ENCODE measurements at places on chromosomes 2 and 18.

- no peak for DNase-seq
Observed at GRCh38 chr2:63827749-63828148, 13.9 kb upstream of the UGP2 start.

DNA sequence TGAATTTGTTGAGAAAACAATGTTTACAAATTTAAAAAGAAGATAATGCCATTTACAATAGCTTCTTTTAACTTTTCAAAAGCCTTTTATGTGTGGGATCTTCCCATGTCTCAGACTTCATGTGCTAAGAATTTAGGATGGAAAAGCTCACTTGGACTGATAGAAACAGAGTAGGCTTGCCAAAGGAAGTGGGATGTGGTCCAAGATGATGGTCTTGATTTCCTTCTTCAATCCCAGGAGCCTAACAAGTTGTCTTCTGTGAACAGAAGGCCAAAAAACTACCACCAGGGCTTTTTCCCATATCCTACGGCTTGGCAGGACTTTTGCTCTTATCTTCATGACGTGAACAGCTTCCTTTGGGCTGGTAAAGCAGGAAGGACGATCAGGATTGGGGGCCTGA, 9.5 kb downstream of the CXCR4 start:
- no peak for DNase-seq

DNA sequence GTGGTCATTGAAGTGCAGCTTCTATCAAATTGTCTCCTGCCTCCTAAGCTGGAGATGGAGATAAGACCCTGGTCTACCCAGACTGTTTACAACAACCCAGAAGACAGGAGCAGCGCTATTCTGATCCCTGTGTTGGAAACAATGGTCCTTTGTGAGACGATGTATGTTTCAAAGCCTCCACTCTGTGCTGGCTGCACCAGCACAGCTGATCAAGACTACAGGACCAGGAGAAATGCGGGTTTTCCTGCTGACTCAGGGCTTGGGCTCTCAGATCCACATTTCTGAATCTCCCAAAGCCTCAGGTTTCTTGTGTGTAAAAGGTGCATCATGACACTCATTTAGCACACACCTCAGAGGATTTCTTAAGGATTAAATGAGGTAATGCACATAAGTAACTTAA, 92.0 kb downstream of the POU3F3 start:
- no peak for DNase-seq

GRCh38 chr2:180692322-180692721, 288.1 kb upstream of the UBE2E3 start:
- DNase-seq = no peak

DNA sequence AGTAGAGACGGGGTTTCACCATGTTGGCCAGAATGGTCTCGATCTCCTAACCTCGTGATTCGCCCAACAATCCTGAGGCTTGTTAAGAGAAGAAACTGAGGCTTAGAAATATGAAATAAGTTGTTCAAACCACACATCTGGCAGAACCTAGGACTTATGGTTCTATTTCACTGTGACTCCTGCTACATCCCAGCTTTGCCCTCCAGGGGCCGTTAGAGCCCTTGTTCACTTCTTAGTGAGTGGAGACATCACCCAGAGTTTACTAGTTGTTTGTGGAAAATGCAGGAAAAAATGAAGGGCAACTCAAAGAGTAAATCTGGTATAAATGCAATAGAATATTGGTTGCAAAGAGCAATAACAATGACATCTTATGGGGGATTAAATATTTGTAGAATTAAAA, 43.9 kb downstream of the MARCHF4 start:
- DNase-seq = no peak

DNA sequence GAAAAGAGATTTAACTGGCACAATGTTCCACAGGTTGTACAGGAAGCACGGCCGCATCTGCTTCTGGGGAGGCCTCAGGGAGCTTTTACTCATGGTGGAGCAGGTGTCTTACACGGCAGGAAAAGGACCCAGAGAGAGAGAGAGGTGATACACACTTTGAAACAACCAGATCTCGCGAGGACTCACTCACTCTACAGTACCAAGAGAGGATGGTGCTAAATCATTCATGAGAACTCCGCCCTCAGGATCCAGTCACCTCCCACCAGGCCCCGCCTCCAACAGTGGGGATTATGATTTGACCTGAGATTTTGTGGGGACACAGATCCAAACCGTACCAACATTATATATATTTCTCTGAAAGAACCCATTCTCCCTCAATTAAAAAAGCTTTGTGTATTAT, 79.7 kb upstream of the DOCK10 start:
- DNase-seq = peak; percentile 27

DNA sequence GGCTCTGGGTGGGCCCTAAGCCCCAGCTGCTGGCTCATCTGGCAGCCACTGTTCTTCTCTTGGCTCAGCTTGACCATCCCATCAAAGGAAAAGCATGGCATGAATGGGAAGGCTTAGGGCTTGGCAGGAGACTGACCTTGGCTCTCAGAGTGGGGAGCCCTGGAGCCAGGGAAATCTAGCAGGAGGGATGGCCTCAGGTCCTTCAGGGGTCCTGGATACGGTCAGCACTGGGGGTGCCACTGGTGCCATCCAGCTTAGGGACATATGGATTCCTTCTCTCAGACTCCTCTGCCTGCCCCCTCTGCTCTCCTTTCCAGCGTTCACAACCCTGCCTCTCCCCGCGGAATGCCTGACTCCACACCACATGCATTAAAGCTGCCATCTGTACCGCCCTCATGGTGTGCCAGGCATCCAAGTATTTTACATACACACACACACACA, 165.5 kb upstream of the HAAO start:
- no peak for DNase-seq

DNA sequence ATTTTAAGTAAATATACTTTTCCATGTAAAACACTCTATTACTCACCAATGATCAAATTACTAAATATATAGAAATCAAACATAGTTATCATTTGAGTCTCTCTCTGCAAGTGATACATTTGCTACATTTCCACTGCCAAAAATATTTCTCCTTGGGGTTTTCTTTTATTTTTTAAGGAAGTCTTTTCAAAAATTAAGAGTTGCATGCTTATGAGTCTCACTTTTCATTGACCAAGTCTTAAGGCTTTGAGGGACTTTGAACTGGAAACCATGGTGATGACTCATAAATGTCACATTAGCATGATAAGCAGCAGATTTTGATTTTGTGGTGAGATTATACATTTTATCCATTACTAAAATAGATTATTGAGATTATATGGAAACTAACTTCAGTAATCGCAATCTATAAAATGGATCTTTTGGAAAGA, 152.9 kb downstream of the FAM124B start:
- no peak for DNase-seq

DNA sequence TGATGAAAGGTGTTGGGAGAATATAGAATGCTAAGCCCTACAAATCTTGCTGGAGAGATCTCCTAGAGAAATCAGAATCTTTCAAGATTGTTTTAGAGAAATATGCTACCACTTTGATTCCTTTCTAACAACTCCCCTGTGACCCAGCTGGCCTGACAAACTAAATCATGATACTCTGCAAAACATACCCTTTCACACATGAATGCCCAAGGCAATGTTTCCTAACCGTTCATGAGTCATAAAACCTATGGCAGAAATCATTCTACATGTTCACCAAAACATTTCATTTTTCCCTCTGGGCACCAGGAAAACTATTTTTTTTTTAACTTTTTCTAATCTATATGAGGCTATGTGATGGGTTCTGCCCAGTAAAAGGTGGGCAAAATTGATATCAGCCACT, 77.8 kb upstream of the SETBP1 start:
- no peak for DNase-seq

DNA sequence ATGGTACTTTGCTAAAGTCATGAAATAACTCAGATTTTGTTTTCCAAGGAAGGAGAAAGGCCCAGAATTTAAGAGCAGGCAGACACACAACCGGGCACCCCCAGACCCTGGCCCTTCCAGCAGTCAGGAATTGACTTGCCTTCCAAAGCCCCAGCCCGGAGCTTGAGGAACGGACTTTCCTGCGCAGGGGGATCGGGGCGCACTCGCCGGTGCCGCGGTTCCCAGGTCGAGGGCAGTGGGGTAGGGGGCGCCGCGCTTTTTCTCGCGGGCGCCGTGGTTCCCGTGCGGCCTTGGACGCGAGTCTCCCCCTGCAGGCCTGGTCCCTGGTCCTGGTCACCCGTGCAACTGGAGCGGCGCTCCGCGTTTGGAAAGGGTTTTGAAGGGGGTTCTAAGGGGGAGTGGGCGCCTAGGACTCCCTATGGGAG, 1.2 kb downstream of the ZNF236 start:
- DNase-seq = peak; percentile 43

GRCh38 chr2:29010946-29011345, 29.8 kb downstream of the TOGARAM2 start:
- peak; percentile 54 for DNase-seq

- no peak for DNase-seq
Observed at GRCh38 chr2:229470781-229471180, 199.7 kb upstream of the PID1 start.

DNA sequence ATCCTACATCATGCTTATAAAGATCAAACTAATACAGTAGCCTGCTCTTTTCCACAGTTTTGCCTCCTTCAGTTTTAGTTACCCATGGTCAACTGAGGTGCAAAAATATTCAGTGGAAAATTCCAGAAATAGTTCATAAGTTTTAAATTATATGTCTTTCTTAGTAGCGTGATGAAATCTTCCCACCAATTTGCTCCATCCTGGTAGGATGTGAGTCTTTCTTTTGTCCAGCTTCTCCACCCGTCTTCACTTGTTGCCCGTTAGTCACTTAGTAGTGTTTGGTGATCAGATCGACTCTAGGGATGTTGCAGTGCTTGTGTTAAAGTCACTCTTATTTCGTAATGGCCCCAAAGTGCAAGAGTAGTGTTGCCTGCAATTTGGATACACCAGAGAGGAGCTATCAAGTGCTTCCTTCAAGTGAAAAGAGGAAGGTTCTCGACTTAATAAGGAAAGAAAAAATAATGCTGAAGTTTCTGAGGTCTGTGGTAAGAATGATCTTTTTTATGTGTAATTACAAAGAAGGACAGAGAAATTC, 57.0 kb downstream of the CEP192 start:
- no peak for DNase-seq

GRCh38 chr2:236629961-236630872, 60.6 kb downstream of the ACKR3 start:
- DNase-seq = no peak

GRCh38 chr18:59264121-59264571, 9.1 kb downstream of the RAX start:
- DNase-seq = no peak

DNA sequence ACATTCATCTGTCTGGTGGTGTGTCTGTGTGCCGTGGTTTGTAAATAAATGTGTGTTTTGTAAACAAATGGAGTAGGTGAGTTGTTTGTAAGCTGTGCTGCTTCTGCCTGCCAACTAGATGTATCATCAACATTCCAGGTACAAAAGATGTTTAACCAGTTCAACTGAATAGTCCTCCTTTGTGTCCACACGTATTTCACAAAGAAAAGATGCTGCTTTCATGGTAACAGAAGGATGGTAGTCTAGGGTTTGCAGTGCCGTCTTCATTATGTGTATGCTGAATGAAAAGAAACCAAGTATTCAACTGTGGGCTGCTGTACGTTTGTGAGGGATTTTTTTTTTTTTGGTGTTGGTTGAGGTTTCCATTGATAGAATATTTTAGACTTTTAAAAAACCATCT, 72.1 kb downstream of the CAMKMT start:
- no peak for DNase-seq

GRCh38 chr2:78754930-78755329, 270.6 kb upstream of the REG3G start:
- DNase-seq = no peak

DNA sequence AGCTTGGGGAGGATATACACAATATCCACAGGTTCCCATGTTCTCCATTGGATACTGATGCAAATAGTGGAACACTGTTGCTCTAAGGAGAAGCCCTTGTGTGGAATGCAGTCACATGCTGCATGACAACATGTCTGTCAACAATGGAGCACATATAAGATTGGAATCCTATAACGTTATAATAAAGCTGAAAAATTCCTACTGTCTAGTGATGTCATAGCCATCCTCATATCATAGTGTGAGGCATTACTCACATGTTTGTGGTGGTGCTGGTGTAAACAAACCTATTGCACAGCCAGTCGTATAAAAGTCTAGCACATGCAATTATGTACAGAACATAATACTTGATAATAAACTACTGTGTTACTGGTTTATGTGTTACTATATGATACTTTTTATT, 394.7 kb downstream of the FBXO15 start:
- no peak for DNase-seq

- no peak for DNase-seq
Observed at GRCh38 chr2:167196461-167197252, 308.4 kb downstream of the XIRP2 start.

DNA sequence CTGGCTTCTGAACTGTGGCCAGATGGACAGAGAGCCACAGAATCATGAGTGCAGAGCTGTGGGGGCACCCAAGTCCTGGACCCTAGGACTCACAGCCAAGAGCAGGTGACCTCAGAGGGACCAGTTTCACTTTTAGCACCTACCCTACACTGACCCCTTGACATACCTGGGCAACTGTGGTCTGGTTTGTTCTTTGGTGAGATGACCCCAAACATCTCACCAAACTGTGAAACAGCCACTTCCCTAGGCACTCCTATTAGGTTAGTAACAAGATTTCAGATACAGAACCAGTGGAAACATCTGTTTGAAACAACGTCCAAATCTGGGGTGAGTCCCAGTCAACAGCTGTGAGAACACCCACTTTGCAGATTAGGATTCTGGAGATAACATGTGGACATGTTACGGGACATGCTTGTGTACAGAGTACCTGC, 1.9 kb upstream of the ZFP36L2 start:
- no peak for DNase-seq

DNA sequence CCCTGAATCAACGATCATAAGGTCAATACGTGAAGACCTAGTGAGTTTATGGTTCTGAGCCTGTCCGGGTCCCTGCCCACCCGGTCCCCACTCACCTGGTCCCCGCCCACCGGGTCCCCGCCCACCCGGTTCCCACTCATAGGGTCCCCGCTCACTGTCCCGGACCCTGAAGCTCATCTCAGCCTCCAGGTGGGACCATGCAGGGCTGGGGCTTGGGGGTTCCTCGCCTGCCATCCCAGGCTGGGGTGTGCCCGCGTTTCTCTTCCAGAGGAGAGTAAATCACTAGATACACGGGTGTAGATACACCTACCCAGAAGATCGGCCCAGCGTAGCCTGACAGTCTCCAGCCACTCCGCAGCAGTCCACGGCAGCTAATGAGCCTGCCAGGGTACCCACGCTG, 131.5 kb downstream of the MBP start:
- DNase-seq = no peak

DNA sequence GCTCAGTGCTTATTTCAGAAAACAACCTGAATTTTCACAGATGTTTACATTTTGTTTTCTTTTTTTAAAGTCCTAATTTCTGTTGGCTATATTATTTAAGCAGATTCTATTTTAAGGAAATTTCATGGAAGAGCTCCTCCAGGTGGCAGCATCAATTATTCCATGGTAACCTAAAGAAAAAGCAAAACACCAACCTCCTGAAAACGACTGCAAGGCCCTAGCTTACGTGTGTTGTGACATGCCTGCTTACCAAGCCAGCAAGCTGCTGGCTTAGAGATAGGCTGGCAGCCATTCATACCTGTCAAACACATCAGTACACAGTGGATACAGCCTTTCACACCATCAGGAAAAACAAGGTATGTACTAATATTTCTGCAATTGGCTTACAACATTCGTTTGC, 64.9 kb downstream of the LPIN2 start:
- DNase-seq = no peak
